LHCN-M2 (cell line): ENCODE measurements at places on chromosomes 1 and 21.

DNA sequence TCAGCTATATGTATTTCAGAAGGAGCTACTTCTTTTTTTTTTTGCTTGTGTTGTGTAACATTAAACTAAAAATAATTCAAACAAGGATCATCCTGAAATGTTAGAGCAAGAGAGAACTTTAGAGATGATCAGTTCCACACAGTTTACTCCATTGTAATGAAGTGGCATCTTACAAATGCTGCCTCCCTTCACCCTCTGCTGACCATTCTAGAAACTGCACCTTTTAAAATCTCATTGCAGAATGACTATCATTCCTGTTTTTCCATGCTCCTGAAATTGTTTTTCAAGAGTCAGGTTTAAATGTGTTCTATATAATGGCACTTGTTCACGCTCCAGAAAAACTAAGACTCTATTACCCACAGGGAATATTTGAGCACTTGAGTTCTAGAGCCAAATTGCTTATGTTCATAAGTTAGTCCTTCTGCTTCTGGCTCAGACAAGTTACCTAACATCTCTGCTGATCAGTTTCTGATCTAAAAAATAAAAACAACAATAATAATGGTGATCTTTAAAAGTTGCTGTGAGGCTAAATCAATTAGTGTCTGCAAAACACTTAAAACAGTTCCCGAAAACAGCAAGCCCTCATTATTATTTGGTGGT is 21.5 kb upstream of the SLC44A5 start:
- peak; percentile 9 for DNase-seq

DNA sequence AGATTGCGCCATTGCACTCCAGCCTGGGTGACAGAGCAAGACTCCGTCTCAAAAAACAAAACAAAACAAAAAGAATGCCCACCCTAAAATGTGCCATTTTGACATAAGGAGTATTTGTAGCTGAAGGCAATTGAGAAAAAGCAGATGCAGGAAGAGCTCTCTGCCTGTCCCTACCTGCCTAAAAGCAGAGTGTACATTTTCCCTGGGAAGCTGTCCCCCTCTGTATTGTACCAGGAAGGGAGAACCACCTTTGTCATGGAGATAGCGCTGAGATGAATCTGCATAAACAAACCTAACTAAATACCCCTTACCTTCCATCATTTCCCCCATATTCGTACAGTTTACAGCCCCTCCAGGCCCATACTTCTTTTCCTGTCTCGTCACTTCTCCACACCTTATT is 94.4 kb upstream of the SLC45A1 start:
- DNase-seq = no peak

DNA sequence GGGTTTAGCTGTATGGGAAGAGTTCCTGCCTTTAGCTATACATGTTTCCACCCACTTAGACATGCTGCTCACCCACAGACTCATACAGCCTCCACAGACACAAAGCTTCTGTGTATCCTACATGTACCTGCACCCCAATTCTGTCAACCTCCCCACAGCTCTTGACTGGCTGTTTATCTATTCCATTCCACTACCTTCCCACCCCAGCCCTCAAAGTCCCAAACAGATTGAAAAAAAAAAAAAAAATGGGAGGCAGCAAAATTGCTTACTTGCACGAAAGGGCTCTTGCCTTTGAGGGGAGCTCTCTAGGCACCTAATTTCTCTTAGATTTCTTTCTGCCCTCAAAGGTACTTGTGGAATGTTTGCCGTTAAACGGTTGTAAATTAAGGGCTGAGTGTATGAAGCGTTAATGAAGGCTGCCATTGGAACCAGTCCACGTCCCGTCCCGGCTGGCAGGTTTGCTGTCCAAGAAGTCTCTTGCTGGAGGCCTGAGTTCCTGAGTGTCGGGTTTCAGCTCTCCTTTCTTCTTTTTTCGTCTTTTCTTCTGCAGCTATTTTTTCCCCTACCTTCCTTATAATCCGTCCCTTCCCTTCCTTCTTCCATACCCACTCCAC is 43.6 kb downstream of the PBX1 start:
- DNase-seq = no peak

- peak; percentile 35 for DNase-seq
These were observed 123.8 kb upstream of the IVNS1ABP start for GRCh38 chr1:185440877-185441276.

- DNase-seq = no peak
These were observed 1423.1 kb downstream of the AMY1C start for GRCh38 chr1:105172788-105173187.

DNA sequence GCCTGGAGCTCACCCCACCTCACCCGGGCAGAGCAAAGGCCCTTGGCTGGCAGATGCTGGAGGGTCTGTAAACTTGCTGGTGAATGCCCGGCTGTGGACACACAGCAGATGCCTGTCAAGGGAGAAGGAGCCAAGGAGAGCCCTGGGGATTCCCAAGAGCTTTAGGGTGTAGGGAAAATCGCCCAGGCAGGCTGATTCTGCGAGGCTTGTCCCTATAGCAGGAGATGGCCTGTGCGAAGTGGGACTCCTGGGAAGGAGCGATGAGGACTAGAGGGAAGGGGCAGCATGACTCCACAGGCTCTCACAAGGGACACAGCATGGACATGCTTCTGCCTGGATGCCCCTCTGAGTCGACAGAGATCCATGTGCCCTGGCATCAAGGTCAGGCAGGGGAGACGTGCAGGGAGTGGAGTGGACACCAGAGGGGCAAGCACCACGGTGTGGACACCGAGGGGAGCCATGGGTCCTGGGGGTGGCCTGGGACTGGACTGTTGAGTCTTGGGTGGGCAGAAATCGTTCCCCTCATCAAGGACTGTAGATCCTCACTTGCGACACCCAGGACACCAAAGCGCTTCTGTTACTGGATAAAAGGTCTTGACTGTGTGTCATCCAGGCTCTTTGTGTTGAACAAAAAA is 71.4 kb upstream of the ABCG1 start:
- DNase-seq = no peak

DNA sequence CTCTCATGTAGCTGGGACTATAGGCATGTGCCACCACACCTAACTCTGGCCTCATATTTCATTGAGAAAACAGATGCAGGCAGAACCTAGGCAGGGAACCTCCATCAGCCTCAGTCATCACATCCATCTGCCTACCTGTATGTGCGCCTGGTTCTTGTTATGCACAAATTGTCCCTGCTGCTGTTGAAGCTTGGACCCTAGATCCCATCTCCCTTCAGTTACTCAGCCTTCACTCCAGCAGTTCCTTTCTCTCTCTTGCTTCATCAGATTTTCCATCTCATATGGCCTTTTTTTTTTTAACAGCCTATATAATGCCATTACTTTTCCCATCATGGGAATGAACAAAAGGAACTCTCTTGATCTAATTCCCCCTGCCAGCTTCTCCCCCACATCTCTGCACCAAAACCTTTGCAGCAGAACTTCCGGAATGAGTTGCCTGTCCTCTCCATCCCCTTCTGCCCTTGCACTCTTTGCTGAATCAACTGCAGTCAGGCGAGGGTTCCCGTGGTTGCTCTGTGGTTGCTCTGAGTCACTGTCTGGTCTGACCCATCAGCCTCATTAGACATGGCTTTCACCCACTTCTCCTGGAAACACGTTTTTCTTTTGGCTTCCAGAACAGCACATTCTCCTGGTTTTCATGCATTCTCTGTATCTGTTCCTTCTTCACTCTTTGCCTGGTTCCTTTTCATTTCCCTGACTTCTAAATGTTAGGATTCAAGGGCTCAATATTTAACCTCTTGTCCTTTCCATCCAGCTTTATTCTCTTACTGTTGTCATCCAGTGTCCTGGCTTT is 41.5 kb downstream of the UBE4B start:
- DNase-seq = peak; percentile 94

DNA sequence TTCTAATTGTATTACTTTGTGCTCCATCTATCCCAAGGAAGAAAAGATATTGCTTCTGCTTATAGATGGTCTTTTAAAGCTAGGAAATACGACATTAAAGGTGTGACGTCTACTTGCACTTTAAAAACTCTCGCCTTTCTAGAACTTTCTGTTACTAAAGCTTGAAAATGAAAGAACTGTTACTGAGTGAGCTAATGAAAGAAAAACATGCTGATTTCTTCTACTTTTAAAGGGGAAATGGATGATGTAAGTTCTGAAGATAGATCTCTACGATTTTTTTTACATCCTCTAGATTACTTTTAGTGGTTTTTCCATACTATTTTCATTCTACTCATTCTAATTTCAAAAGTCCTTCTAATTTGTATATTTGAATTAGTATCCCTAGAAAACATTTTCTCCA is 387.5 kb downstream of the USP25 start:
- no peak for DNase-seq

DNA sequence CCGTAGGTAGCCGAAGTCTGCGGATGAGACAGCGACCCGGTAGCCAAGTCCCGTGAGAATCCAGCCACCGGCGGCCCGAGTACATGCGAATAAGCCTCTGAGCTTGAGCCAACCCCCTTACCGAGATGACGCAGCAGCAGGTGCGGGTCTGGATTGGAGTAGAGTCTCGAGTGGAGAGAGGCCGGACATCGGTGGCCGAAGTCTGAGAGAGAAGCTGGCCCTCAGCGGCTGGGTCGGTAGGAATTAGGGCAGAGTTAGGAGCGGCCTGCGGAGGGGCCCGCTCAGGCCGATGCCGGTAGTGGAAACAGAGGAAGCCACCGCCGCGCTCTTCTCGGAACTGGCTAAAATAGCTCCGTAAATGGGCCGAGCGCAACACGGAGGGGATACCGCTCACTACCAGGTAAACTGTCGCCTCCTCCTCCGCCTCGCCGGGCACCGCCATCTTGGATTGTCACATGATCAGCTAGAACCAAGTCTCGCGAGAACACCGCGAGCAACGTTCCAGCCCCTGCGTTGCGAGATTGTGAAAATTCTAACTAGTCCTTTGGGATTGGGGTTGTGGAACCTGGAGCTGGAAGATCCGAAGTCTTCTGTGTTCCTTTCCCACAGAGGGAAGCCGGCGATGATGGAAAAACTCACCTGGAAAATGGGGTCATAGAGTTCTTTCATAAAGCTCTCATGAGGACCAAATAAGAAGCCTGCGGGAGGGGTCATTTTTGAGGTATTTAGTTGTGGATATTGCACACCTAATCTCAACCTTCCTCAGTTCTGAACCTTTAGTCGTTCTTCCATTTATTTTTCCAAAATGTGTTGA is at the start of gene GPATCH3:
Gene GPATCH3, minus strand, starts transcription at position 467 of the 814 bp plus-strand sequence. Its CDS starts 25 bp downstream, at position 442.
- DNase-seq = peak; percentile 94

GRCh38 chr1:234489007-234489697 is 10.2 kb upstream of the TARBP1 start:
- no peak for DNase-seq

GRCh38 chr1:65734979-65735378 is 57.7 kb upstream of the PDE4B start:
- peak; percentile 30 for DNase-seq

DNA sequence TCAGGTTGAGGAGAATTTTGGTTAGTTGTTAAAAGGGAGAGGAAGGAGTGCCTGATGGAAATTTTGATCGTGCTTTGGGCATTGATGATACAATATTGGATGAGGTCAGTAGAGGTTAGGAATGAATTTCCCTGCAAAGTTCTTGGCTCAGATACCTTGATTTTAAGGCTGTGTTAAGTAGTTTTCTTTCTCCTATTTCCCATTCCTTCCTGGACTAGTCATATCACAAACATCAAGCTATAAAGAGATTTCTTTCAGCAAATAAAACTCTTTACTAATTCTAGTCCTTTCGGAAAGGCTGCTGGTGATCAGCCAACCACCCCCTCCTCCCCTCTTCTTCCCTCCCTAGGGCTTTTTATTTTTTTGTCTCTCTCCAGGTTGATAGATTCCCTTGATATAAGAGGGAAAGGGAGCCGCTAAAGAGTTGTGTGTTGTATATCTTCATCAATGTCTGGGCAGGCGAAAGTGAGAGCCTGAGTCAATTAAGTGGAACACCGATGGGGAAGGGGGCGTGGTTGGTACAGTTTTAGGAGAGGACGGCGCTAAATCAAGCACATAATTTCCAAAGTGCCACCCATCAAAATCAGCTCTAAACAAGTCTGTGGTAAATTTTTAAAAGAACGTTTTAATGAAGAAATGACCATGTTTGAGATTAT is 100.1 kb upstream of the PLXNA2 start:
- DNase-seq = no peak

DNA sequence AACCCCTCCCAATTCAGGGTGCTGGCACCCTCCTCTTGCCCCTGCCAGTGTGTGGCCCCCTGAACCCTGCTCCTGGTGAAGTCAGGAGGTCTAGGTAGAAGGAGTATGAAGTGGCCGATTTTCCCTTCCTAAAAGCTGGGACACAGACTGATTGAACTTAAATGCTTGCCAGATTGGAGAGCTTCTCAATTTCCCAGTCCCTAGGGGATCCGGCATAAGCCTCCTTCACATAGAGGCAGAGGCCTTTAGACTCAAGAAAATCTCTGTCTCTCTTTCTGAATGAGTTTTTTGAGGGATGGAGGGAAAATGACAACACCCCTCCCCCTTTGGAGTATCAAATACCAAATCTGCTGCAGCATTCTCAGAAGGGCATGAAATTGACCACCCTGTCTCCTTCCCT is 51.5 kb downstream of the SYT2 start:
- no peak for DNase-seq

GRCh38 chr1:26278724-26279455 is 996 bp upstream of the SH3BGRL3 start:
- peak; percentile 64 for DNase-seq

GRCh38 chr21:38887749-38888148 is 82.0 kb downstream of the ETS2 start:
- no peak for DNase-seq

- peak; percentile 96 for DNase-seq
These were observed 145.0 kb upstream of the DUSP10 start for GRCh38 chr1:221886743-221887414.

DNA sequence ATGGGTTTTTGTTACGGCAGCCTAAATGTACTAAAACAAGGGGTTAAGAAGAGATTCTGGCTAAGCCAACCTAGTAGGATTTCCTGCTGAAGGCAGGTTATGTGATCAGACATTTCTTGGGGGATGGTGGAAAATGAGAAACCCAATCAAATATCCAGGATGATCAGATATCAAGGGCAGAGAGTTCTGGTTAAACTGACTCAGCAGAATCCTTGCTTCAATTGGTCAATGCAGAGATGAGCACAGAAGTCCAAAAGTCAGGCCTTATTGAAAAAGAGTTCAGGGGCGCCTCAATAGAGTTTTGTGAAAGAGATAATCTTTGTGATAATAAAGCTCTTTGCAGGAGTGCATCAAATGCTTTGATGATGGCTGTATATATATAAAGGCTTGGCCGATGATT is 237.1 kb downstream of the AMY1C start:
- no peak for DNase-seq

DNA sequence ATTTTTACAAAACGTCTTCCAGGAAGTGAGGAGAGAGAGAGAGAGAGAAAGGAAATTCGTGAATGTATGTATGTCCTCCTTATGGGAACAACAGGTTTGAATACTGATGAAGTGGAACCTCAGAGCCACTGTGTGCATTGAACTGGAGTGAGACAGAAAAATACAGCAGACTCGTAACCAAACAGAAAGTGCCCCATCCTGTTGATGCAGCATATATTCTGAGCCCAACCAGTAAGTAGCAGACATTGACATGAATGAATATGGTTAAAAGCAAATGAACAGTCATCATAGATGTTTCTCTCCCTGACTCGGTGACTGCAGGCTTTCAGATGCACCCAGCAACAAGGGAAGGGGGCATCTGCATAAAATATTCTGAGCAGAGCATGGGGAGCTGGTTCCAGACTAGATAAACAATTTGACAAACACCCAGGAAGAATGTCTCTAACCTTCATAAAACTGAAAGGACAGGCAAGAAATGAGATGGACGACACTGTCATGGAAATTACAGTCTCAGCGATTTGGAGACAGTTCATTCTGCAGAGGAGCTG is 471.0 kb upstream of the PBX1 start:
- DNase-seq = no peak
